ENCODE measurements at places on chromosomes 1 and 21.

- DNase-seq: no peak
Measured at GRCh38 chr1:115555446-115555845, 86.3 kb upstream of the VANGL1 start.

GRCh38 chr1:59143811-59144210, 153.1 kb upstream of the FGGY start:
- no peak for DNase-seq

DNA sequence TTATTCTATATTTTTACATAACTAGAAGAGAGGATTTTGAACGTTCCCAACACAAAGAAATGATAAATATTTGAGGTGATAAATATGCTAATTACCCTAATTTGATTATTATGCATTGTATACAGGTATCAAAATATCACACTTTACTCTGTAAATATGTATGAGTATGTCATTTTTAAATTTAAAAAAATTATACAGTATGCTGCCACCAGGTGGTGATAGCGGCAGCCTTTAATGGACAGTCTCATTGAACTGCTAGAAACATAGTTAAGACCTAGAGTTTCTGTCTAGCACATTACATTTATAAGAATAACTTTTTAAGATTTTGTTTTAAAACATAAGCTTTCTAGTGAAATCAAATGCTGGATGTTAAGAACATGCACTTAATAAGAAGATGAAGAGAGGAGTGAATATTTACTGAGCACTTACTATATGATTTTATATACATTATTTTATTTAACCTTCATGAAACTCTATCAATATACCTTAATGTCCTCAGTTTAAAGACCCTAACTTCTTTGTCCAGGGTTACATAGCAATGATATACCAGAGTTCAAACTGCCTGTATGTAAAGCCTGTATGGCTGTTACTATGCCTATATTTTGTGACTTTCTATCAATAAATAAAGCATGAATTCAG, 207.1 kb downstream of the NUF2 start:
- DNase-seq: peak; percentile 2

DNA sequence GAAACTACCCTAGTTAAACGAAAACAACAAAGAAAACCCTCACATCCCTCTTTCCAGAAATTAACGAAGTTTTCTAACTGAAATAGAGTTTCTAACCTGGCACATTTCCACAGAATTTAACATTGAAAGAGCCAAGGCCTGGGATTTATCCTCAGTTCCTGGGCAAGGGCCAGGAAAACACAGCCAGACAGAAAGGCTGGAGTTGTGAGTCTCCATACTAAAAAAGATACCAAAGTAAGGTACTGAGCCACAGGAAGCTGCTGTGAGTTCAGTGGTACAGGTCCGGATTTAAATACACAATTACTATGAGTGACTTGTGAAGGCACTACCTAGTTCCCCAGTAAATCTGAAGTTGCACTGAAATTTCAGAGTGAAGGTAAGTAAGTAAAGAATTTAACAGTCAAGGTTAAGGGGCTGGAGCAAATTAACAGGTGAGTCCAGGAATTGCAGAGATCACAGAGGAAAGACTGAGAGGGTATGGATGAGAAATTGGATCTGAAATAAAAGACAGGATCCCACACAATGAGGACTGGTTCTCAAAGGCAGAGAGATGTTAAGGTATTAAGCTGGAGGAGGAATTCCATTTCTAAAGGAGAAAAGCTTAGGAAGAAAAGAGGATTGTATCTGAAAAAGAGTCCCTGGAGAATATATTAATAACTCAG, 905 bp downstream of the LIX1L start:
- DNase-seq: no peak

- DNase-seq: no peak
Measured at GRCh38 chr21:38261851-38262250, 5.1 kb downstream of the KCNJ15 start.

GRCh38 chr1:234561319-234561718, 48.7 kb downstream of the IRF2BP2 start:
- DNase-seq: no peak

DNA sequence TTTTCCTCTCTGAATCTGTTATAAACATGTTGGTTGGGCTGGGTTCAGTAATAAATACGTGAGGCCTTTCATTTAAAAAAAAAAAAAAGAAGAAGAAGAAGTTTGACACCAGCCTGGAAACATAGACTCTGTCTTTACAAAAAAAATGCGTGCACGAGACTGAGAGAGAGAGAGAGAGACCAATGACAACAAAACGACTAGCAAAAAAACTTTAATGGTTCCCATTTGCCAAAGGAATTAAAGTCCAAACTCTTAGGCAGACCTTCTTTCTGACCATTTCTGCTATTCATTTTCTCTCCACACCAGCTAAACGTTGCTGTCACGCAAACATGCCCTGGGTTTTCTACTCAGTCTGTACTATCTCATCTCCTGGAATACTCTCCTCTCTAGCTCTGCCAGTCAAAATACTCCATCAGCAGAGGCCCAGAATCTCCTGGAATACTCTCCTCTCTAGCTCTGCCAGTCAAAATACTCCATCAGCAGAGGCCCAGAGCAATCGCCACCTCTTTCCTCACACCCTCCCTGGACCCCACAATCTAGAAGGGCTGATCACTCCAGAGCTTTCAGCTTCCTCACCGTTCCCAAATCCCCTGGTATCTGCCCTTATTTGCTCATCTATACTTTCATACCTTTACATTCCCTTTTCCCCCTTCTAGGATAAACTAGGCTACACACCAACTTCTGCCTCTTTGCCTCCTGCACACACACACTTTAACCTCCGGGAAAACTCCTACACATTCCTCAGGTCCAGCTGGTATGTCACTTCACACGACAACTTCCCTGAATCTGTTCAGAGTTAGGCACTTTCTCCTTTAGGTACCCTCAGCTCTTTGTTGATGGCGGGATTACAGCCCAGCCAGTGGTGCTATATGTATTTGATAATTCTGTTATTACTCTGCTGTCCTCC, 100.0 kb downstream of the CDC7 start:
- no peak for DNase-seq

DNA sequence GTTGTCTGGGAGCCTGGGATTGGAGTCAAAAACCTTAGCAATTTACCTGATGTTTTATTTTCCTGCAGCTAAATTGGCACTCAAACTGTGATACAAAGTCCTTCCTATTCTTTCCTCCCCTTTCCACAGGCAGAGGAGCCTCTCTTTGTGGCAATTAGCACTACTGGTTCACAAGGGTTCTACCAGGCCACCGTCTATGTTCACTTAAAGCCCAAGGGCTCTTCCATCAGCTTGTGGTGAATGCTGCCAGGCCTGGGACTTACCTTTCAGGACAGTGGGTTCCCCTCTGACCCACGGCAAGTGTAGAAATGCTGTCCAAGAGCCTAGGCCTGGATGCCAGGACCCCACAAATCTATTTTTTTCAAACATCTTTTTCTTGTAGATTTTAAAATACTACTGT, 251.9 kb upstream of the B3GALT2 start:
- no peak for DNase-seq

DNA sequence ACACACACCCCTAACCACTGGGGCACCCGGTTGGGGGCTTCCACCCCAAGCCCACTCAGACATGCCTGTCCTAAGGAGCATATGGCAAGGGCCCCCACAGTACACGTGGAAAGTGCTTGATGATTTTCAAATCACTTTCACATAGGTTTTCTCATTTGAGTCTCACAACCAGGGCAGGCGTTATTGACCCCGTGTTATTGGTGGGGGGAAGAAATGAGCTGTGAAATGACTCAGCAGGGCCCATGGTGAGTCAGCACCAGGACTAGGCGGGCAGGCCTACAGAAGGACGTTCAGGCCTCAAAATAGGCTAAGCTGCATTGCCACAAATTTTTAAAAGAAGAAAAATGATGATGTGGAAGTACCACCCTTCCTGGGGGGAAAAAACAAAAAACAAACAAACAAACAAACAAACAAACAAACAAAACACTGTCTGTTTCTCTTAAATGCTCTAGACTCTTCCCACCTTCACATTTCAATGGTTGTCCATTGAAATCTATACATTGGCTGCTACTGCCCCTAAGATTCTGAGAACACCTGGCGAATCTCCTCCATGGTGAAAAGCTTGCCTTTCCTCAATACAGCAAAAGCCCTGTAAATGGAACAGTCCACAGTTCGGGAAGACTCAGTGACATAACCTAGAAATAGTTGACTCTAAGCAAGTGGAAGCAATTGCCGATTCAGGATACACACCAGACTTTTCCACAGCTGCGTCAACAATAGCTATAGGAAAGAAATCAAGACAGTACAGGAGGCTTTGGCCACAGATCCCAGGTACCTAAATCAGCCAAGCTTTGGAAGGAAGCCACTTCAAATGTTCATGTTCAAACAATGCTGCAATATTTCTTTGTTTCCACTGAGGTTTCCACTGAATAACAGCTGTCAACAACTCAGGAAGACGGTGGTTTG, 234.7 kb downstream of the TOMM20 start:
- DNase-seq: peak; percentile 27

GRCh38 chr21:16125274-16125673, 395.5 kb downstream of the USP25 start:
- DNase-seq: no peak

GRCh38 chr1:2322065-2322571, 69.2 kb downstream of the MORN1 start:
- no peak for DNase-seq

DNA sequence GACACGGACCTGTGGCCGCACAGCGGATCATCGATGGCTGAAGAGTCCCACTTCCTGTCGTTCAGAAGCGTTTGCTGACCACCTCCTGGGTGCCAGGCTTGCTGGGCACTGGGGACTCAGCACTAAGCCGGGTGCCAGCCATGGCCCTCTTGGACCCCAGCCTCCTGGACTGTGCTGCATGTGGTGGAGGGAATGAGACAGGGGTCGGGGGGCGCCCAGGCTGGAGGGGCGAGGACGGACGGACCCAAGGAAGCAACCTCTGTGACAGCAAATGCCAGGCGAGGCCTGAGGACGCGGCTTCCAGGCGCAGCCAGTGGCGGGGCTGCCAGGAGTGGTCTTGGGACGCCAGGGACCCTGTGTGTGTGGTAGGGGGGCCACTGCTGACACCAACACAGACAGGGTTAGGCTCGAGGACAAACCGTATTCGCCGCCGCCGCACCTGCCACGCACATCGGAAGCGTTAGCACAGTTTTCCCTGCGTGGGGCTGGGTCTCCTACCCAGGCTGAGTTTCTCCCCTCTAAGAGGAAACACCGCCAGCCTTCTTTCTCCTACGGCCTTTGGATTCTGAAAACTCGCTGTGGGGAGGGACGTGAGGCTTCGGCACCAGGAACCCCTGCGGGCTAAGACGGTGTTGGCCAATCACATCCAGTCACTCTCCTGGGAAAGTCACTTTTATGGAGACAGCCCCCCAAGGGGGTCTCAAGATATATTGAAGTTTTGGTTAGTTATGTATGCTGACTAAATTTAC, 3.1 kb upstream of the MXRA8 start:
- DNase-seq: no peak

- DNase-seq: no peak
Measured at GRCh38 chr1:165874643-165875042, 47.2 kb downstream of the UCK2 start.

DNA sequence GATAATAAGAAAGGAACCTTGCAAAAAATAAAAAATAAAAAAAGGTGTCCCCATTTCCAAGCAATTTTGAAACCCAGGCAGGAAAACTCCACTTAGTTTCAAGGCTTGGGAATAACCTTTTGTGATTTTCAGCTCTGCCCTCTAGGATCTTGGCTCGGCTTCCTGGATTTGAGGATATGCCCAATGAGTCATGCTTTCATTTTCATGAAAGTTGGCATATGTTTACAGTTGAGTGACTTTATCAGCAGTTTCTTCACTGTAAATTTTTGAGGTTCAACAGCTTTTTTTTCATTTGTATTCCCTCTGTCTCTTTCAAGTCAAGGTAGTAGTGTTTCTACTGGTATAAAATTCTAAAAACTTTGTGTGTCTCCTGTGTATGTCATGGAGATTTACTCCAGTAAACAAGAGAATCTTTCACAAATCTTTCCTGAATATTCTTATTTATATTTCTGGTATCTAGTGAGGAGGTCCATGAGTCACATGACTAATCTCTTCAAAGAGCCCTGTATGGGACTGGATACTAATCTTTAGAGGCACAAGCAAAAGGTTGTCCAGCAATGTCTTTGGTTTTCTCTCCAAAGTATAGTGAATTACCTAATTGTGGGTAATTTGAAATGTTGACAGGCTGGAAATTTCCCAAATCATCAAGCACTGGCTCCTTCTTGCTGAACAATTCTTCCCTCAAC, 335.3 kb downstream of the BRINP2 start:
- DNase-seq: no peak

DNA sequence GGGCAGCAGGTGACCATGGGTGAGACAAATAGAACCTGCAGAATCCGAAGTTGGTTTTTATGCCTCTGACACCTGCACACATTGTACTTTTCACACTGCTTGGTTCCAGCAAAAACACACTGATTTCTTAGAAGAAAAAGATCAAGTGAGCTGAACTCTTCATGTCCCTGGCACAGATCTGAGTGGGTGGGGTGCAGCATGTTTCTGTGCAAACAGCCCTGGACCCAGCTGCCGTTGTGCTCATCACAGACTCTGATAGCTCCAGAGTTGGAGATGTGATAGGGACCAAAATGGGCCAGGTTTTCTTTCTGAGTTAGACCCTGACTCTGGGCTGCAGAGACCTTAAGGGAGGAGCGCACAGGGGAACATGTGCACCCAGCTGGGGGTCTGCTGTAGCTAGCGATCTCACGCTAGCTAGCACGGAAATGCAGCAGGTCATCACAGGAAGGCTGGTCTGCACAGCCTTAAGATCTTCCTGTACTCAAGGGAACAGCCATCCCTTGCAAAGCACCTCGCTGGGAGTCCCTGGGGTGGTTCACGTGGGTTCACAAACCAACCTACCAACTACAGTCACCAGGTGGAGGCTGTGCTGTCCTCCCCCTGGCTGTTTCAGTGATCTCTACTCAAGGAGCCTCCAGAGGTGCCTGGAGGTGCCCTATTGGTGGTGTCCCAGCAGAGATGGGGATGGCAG, 291.1 kb downstream of the PTPRU start:
- DNase-seq: no peak

DNA sequence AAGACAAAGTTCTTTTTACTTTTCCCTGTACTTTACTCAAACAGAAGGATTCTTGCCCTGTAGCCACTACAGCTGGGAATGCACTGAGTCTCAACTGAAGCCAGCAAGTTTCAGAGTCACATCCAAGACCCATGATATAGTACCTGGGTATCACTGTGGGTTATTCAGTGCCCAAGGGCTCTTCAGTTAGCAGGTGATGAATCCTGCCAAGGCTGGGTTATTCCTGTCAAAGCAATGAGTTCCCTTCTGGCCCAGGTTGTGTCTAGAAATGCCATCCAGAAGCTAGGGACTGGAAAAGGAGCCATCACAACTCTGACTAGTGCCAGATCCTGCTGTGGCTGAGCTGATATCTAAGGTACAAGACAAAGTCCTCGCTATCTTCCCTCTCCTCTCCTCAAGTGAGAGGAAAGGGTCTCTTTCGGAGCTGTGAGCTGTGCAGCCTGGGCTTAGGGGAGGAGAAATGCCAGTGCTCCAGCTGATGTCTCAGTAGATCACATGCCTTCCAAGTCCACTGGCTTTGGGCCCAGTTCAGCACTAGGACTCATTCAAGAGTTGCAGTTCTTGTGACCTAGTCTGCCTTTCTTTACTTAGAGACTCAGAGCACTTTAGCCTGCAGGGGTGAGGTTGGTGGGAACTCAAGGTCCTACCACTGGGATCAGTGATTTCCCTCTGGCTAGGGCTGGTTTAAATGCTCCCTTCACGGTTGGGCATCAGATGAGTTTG, 369.4 kb downstream of the TBX15 start:
- no peak for DNase-seq

GRCh38 chr1:52976183-52977035, 49.3 kb downstream of the SCP2 start:
- DNase-seq: no peak

GRCh38 chr1:57797084-57797483, 373.2 kb upstream of the DAB1 start:
- no peak for DNase-seq

- no peak for DNase-seq
Measured at GRCh38 chr1:15321601-15322000, 74.6 kb downstream of the FHAD1 start.
